Fibroblast of skin of right biceps (primary cell): ENCODE measurements at places on chromosomes 5 and 9.

- DNase-seq: peak; percentile 45
These were observed 363.0 kb upstream of the RIOK2 start for GRCh38 chr5:97545886-97546535.

DNA sequence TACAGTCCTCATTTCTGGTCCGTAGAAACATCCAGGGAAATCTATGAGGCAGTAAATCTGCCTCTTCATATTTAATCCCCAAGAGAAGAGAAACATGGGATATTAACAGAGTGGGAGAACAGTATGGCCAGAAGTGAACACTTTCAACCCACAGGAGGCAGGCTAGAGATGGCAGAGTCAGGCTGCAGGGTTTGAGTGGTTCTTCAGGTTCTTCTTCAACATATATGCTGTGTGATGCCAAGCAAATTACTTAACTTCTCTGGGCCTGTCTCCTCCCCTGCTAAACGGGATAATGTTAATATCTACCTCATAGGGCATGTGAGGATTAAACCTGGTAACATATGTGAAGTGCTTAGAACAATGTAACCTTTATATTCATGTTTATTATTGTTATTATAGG is 321.8 kb downstream of the PSAT1 start:
- no peak for DNase-seq

GRCh38 chr9:14136646-14137370 is 177.1 kb downstream of the NFIB start:
- DNase-seq: no peak

DNA sequence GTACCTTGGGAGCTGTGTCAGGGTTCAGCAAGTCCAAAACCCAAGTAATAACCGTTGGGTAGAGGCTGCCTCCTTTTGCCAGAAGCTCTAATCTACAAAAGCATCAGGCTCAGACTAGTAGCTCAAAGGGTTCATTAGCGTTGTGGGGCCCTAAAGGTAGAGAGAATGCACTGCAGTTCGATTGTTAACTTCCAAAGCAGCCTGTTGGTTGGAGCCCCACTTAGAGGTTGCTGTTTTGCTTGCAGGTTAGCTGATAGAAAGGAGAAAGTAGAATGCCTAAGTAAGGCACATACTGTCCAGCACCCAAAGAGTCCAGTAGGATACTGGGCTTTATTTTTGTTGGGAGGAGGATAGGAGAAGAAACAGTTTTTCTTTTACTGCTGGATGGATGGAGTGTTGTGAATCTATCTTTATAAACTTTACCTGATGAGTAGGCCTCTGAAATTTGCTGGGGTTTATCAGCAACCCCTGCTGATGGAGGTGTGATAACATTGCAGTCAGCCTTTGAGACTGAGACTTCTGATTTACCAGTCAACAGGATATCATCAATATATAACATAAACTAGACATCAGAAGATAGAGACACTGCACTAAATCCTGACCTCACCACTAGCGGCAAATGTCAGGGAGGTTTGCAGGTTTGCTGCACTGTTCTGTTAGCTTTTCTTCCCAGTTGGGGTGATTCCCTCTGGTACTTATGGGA is 34.8 kb downstream of the ZNF131 start:
- no peak for DNase-seq

DNA sequence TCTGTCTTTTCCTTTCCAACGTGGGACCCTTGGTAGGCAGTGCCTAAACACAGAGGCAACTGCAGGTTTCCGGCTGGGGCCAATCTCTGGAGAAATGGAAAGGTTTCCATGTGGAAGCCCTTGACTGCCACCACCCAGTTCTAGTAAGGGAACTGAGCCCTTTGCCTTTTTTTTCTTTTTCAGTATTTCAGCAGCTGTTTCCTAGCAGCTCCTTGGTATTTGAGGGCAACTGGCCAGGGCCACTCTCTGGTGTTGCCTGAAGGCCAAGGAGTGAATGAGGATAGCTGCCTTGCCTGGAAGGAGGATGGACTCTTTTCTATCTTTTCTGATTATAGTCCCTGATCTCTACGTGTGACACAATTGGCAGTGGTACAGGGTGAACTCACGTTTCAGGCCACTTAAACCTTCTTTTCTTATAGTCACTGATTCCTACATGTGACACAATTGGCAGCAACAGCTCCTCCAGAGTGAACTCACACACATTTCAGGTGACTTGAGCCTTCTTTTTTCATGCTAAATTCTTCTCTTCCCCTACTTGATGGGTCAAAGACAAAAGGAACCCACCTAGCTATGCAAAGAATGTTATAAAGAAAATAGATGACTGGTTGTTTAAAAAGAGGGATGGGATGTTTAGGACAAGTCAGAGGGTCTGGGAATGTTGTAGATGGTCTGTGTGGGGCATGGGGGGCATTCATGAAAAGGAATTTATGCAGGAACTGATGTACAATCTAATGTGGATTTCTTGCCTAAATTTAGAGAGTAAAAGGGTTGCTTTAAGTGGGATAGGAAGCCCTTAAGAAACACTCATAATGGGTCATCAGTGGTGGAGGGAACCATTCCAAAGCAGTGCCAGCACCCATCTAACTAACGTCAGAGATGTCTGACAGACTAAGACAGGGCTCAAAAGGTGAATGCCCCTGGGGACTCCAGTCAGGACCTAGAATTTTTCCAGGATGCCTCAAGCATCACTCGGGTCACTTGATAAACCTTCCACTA is 190.1 kb downstream of the TMEM232 start:
- DNase-seq: peak; percentile 13

- DNase-seq: no peak
These were observed 25.6 kb upstream of the SUSD1 start for GRCh38 chr9:112200711-112201110.
